ENCODE measurements at places on chromosomes 6 and 20.
A peak's percentile ranks its signal among the peaks of the same experiment; 100 is the strongest.

DNA sequence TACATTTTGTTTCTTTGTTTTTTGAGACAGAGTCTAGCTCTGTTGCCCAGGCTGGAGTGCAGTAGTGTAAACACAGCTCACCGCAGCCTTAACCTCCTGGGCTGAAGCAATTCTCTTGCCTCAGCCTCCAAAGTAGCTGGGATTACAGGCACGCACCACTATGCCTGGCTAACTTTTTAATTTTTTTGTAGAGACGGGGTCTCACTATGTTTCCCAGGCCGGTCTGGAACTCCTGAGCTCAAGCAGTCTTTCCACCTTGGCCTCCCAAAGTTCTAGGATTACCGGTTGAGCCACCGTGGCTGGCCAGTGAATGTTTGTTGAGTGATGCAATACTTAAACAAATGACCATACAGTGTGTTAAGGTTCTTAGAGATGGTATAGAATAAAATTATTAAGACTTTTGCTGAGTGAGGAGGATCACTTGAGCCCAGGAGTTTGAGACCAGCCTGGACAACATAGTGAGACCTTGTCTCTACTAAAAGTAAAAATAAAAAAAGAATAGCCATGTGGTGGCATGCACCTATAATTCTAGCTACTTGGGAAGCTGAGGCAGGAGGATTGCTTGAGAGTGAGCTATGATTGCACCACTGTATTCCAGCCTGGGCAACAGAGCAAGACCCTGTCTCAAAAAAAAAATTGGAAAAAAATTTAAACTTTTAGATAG lies 13.4 kb downstream of the CEP250 start:
- DNase-seq, result no peak

DNA sequence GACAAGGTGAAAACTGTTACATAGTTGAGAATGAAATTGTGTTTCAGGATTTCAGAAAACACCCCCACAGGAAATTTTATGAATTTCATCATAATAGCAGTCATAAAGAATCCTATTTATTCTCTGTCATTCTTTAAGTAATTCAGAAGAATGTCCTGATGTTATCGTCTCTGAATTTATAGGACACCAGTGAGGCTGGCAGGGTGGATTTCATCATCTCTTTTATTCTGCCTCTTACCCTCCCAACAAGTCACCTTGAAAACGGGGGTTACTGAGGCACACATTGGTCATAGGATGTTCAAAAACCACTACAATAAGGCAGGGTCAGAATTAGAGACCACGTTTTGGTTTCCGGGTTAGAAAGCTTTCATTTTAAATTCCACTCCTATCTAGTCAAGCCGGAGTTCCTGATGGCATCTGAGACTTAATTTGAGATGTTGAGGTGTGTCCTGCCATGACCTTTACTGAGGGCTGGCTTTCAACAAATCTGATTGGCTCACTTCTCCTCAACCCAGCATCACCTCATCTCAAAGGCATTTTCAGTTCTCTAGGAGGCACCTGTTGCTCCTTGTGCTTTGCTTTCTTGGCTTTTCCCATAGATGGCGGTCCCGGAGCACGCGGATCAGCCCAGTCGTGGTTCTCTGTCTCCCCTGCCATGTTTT lies 230.6 kb upstream of the SUPT3H start:
- DNase-seq, result no peak

DNA sequence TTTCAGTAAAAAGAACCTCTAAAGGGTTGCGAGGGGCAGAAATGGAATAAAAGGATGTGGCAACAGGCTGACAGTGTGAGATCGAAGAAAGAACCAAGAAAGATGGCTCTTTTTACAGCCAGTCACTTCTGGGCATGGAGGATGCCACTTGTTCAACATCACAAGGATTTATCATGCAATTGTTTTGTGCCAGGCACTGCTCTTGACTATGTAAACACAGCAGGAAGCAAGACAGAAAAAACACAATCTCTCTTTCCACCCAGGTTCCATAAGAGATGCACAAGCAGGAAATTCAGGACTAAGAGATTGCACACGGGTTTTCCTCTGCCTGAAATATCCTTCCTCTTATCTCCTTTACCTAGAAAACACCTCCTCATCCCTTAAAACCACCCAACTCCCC lies 38.0 kb downstream of the FOXA2 start:
- no peak for DNase-seq

GRCh38 chr20:2146080-2146867 lies 44.6 kb downstream of the STK35 start:
- no peak for DNase-seq

DNA sequence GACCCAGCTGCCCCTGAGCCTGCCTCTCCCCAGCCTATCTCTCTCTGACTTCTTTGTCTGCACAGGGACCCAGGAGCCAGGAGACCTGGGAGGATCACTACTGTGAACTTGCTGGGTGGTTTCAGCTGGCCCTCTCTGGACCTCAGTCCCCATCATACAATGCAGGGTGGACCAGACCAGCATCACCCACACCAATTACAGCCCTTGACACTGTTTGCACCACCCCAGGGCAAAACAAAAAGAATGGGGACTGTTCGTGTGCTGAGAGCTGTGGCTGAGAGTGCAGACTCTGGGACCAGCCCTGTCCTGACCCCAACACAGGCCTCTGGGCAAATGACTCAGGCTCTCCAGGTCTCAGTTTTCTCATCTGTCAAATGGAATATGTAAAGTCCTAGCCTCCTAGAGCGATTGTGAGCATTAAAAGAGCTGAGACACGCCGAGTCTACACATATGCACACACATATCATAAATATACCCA lies 25.4 kb downstream of the PTGIS start:
- no peak for DNase-seq

GRCh38 chr20:51800060-51800871 lies 2.1 kb downstream of the SALL4 start:
- DNase-seq, result peak; percentile 61
